ENCODE measurements at places on chromosomes 7 and 10.

DNA sequence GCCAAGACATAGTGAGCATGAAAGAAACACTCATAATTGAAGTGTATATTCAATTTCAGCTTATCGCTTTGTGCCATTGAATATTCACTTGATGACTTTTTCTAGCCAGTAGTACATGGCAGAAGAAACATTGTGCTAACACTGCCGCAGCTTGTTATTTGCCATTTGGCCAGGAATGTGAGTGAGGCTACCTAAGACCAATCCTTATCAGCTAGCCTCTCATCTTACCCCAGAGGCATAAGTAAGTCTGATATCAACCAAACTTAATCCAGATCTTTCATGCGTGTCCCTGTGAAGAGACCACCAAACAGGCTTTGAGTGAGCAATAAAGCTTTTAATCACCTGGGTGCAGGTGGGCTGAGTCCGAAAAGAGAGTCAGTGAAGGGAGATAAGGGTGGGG is 586.0 kb upstream of the MBL2 start:
- no peak for DNase-seq

- DNase-seq = no peak
Measured at GRCh38 chr10:121983852-121984251, 5.1 kb upstream of the TACC2 start.

GRCh38 chr7:70881167-70881847 is 250.6 kb upstream of the GALNT17 start:
- no peak for DNase-seq

DNA sequence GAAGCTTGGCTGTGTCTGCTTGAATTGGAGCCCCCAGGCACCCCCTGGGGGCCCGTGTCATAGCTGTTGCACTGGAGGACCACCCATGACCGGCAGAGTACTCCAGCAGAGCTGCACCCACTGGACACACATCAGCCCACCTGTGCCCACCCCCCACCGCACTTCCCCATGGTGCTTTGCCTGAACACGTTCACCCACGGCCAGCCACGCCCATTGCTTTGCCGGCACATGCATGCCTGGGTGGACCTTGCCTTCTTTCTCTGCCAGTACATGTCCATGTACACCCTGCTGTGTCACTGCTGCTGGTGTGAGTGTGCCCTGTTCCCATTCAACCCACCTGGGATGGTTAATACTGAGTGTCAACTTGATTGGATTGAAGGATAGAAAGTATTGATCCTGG is 88.7 kb downstream of the SAMD9 start:
- no peak for DNase-seq

GRCh38 chr10:69428165-69428564 is 11.4 kb upstream of the TACR2 start:
- DNase-seq = no peak

DNA sequence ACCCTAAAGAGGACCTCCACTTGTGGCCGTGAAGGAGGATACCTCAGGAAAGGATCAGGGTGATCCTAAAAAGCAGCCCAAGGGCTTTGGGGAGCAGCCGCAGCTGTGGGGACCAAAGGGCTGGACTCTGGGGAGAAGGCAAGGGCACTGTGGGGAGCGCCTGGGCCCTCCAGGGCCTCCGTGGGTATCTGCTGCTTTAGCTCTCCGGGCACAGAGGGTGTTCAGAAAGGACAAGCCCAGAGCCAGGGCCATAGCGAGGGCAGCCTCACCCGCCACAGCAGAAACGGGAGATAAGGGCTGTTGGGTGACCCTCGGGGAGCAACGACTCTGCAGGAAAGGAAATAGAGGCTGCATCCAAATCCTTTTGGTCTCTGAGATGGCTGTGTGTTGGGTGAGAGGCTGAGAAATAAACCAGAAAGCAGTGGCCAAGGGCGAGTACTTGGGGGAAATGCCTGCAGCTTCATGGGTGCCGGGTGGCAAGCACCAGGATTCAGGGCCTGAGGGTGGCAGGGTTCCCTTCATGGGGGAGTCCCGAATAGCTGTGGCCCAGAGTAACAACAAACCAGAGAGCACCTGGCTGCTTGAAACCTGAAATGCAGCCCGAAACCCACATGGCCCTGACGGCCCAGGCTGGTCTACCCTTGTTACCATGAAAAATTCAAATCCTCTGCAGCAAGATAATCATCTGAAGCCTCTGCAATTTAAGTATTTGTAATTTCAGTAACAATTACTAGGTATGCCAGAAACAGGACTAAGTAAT is 95.2 kb downstream of the VIPR2 start:
- no peak for DNase-seq

DNA sequence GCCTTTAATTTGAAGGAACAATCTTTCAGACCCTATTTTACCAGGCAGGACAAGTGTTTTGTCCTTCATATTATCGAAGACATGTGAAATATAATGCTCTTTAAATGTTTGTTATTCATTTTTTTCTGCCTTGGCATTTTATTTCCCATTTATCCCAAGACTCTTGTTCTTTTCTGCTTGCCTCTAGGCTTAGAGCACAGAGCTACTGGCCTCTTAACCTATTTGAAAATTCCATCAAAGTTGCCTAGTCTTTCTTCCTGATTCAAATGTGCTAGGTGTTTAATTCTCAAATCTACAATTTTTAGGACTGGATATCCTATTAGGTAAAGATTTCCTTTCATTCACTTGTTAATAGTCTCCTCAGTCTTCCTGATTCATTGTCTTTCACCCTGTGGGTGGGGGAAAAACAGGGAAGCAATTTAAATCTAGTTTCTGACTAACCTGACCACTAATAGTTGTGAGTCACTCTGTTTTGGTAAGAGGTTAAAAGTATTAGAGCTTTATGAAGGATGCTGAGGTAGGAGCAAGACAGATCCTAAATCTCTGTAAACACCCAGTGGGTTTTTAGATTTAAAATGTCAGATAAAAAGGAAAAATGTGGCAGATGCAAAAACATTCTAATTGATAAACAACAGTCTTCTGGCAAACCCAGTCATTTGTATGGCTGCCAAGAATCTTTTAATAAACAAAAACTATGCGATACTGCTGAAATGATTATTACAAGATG is 1.5 kb downstream of the LIPK start:
- no peak for DNase-seq

DNA sequence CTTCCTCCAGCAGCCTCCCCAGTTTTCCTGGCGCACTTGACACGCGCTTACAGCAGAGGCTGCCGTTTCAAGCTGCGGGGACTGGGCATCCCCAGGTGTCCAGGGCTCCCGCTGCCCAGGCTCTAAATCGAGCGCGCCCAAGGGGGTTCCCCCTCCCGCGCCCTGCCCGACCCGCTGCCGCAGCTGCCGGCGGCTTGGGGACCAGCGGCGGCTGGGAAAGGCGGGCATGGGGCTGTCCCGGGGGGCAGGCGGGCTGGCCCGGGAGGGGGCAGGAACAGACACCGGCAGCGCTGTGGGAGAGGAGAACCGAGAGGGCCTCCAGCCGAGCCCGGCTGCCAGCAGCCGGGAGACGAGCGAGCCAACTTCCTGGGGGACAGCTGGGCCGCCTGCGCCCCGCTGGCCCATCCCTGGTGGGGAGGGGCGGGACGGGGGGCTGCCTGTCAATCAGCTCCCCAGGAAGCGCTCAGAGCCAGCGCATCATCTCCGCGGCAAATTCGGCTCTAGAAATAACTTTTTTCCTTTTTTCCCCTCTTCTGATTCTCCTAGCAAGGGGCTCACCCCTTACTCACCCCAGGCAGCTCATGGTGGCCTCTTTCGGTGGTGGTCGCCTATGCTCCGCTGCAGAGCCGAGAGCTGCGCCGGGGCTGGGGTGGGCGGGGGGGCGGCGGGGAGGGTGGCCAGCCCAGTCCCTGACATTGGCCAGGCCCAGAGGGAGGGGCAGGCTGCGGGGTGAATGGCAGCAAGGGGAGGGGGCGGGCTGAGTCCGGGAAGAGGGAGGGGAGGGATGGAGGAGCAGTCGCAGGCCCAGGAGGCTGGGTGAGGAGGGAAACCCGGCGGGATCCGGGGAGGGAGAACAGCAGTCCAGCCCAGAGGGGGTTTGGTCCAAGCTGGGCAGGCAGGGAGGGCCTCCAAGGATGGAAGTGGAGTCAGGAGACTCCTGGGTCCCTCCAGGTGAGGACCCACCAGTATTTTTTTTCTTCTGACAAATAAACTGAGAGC is 14.7 kb downstream of the GRID2IP start:
- DNase-seq = no peak

DNA sequence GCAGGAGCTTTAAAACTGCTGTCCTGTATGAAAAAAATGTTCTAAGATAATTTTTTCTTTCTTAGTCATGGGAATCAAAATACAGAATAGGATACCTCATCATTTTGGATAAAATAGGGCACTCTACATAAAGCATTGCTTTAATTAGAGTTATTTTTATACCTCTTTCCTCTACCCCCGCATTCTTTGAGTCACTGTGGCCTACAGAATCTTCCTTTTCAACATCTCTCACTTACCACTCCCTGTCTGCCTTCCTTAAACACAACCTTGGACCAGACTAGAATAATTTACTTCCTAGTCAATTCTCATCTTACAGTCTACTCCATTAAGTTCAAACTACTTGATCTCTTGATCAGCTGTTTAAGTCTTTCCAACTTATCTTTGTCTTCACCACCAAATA is 462.3 kb downstream of the PHTF2 start:
- no peak for DNase-seq

- DNase-seq = no peak
Measured at GRCh38 chr7:23607866-23608265, 10.7 kb downstream of the CCDC126 start.

- DNase-seq = no peak
Measured at GRCh38 chr7:7510794-7511193, 24.9 kb downstream of the COL28A1 start.

GRCh38 chr7:78873117-78873516 is 580.4 kb downstream of the MAGI2 start:
- DNase-seq = no peak
